ENCODE measurements at places on chromosomes 12 and 14.

DNA sequence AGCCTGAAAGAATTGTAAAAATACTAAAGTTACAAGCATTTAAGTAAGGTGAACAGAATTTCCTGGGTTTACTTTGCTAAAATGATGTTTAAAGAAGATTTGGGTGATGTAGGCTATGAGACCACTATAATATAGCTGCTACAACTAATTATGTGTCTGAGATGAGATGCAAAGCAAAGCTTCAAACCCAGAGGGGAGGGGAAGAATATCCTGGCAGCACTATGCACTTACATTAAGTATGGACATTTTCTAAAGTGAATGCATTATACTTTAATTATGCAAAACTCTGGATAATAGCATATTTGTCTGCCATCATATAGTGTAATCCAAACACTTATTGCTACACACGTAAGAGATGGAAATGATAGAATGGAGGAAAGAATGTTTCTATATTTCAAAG lies 1003.7 kb downstream of the GALC start:
- no peak for DNase-seq

DNA sequence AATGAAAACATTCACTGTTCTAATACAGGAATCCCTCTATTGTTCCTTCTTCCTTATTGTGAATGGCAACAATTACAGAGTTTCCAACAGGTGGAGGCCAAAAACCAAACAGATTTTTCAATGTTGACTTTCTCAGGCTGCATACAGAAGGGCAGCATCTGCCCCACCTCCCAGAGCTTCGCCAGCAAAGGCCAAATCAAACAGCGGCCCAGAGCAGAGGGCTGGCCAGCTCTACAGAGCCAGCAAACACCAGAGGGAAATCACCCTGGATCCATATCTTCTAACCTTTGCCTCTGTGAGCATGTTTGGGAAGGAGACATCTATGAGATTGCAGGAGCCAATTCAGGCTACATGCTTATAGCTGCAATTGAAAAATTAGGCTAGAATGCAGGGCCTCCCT lies 4.4 kb upstream of the CRACR2A start:
- no peak for DNase-seq

- no peak for DNase-seq
These were observed 1.2 kb downstream of the ALDH1L2 start for GRCh38 chr12:105083031-105083430.

DNA sequence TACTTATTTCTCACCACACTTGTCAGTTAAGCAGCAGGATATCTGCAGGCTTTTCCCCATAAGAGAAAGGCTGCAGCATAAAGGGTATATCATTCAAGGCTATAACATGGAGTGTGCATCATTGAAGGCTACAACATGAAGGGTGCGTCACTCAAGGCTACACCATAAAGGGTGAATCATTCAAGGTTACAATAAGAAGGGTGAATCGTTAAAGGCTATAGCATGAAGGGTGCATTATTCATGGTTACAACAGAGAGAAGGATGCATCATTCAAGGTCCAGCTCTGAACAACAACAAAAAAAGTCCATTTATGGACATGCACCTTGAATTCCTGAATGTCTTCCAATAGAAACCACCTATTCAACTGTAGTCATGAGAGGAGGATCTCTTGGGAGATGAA lies 32.8 kb upstream of the LUM start:
- no peak for DNase-seq

DNA sequence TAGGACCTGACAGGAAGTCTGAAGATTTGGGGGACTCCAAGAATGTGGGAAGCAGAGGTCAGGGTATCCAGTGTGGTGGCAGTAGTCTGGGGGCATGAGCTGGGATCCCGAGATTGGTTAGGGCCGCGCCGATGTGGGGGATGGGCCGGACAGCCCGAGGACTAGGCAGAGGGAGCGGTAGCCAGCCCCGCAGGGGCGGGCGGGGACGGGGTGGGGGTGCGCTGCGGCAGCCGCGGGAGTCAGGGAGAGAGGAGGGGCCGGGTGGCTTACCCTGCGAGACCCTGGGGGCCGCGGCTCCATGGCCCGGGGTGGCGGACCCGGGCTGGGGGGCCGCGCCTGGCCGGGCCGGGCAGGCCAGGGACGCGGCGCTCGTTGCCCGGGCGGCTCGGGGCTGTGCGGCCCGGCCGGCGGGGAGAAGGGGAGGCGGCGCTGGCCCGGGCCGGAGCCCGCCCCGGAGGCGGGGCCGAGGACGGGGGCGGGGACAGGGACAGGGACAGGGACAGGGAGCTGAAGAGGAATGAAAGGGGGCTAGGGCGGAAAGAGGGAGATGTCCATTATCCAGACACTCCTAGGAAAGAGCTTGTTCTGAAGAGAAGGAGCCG lies 5.6 kb downstream of the ZNF385A start:
- DNase-seq, result no peak

DNA sequence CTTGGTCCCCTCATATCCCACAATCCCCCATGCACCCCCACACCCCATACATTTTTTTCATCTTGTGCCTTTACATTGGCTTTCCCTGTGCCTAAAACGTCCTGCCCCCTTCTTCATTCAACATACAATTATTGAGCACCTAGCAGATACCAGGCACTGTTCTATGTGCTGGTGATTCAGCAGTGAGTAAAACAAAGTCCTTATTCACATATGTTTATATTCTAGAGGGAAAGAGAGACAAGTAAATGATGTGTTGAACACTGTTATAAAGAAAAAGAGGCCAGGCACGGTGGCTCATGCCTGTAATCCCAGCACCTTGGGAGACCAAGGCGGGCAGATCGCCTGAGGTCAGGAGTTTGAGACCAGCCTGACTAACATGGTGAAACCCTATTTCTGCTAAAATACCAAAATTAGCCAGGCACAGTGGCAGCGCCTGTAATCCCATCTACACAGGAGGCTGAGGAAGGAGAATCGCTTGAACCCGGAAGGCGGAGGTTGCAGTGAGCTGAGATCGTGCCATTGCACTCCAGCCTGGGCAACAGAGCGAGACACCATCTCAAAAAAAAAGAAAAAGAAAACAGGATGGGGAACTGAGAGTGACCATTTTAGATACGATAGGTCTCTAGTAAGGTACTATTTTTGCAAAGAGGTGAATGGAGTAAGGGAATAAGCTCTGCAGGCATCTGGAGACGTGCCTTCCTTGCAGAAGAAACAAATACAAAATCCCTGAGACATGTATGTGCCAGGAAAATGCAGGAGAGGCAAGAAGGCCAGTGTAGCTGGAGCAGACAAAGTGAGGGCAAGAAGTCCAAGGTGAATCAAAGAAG lies 12.2 kb downstream of the SLC7A7 start:
- DNase-seq, result no peak

DNA sequence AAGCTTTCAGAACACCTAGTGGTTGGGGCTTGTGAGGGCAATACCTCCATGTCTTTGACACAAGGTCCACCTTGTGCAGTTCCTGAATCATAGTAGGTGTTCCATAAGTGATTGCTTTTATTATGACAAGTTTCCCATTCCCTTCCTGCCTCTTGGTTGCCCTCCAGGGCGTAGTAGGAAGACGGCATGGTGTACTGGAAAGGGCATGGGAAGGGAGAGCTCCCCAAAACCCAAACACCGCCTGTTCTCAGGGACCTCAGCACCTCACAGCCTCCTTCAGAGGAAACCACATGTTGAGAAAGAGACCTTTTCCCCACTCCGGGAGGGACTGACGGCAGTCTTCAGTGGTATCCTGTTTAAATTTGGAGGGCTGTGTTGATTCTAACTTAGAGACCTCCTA lies 21.1 kb downstream of the EVL start:
- DNase-seq, result no peak

DNA sequence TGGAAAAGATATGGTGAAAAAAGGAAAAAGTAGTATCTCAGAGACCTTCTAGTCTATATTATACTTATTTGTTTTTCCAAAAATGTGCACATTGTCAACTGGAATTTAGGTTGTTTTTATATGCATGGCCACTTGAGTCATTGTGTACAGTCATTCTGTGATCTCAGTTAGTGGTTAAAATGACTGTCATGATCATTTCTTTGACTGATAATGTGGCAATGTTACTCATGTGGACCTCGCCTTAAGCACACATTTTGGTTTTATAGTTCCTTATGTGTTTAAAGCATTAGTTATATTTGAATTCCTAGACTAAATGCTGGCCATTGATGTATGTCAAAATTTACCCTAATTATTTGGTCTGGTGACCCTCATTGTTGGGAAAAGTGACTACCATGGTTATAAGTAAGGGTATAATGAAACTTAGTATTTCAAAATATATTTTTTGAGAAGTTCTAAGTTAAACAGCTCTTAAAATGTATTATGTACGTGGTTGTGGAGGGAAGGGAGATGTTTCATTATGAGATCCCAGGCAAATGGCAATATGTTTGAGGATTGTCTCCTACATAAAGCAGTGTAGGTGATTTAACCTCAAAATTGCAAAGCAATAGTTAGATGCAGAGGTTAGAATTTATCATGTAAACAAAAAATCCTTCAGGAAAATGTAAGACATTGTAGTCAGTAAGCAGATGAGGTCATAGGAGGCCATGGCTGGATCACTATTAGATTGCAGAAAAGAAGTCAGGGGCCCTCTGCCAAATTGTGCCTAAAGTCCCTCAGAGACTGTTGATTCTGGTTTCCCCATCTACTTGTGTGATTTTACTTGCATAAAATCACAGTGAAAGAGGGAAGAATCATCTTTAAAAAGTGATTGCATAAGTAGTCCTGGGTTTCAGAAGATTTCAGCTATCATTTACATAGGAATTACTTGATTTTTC lies 17.5 kb downstream of the PNMA1 start:
- DNase-seq, result peak; percentile 91
